ENCODE measurements at places on chromosomes 3 and 15.

- no peak for DNase-seq
Measured at GRCh38 chr3:150030841-150031240, 60.1 kb upstream of the PFN2 start.

DNA sequence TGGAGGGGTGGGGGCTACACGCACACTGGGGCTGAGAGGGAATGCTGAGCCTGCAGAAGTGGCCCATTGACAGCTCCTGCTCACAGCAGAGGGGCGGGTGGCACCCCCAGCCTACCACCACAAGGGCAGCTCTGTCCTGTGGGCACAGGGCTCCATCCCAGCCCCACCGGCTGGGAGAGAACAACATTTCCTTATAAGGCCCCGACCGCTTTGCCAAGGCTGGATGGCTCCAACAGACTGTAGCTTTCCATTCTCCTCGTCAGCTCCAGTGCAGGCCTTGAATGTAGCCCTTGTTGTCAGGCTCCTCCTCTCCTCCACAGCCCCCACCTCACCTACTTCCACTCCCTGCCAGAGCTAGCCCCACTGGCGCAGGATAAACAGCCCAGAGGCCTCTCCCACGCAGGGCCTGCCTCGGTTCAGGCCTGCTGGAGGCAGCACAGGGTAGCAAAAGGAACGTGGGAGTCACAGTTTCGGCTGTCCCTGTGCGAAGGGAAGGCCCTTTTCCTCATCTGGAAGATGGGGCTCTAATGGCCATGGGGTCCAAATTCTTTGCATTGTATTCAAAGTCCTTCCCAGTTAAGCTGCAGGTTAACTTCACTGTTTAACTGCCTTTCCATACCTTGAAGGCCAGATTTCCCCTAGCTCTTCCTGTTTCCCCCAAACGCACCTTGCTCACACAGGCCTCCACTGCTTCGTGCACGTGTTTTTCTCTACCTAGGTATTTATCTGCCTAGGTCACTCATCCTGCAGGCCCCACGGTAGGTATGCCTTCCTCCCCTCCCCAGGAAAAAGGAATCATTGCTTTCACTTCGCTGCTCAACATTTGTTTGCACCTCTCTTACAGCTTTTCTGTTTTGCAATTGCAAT, 101.6 kb upstream of the LPP start:
- no peak for DNase-seq

- no peak for DNase-seq
Measured at GRCh38 chr15:69704229-69704628, 251.6 kb downstream of the RPLP1 start.

- DNase-seq, result no peak
Measured at GRCh38 chr3:24315971-24316370, 178.7 kb downstream of the THRB start.

DNA sequence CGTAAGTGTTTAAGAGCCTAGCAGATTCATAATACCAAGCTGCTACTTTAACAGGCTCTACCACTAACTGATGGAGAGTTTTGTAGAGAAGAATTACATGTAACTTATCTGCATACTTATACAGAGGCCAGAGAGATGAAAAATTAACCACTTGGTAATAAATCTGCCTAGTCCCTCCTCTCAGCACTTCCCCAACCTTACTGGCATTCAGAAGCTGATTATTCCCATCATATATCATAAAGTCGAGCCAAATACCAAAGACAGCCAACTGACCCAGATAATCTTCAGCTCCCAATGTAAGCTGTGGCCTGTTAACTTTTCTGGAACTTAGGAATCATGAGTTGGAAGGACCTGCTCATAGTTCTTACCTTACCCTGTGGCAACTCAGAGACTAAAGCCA, 25.5 kb upstream of the CSPG5 start:
- DNase-seq, result no peak

- no peak for DNase-seq
Measured at GRCh38 chr3:134037168-134037567, 7.4 kb upstream of the SLCO2A1 start.

DNA sequence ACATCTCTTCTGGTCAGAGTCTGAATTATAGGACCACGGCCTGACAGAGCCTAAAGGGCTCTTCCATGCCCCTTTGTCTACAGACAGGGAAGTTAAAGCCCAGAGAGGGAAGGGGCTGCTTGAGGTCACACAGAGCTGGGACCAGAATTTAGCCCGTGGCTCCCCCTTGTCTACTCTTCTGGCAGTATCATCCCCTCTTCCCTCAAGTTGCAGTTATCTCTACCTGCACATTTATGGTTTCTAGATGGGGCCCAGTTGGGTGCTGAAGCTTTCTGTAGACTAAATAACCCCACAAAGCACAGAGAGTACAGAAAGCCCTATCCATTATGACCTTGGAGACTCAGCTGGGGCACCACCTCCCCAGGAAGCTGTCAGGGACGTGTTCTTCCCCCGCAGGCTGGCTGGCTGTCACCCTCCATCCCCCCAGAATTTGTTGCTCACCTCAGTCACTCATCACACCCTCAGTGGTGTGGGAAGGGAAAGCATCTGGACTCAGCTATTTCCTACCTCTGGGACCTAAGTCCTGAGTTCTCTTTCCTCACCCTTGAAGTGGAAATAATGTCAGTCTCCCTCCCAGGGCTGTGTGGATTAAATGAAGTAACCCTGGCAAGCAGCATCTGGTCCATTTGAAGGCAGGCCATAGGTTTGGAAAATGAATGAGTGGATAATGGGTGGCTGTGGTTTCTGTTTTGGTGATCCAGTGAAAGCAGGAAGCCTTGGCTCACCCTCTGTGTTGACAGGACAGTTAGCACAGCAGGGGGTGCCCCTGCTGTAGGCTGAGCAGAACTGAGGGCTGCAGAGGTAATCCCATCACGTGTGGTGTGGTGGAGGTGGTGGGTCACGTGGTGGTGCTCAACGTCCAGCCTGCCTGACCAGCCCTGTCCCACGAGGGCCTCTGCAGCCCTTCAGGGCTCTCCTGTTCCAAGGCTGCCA, 16.3 kb downstream of the ACOX2 start:
- no peak for DNase-seq

- no peak for DNase-seq
Measured at GRCh38 chr3:44932986-44933944, 42.7 kb downstream of the ZDHHC3 start.

GRCh38 chr3:79815478-79815877, 47.7 kb upstream of the ROBO1 start:
- no peak for DNase-seq

DNA sequence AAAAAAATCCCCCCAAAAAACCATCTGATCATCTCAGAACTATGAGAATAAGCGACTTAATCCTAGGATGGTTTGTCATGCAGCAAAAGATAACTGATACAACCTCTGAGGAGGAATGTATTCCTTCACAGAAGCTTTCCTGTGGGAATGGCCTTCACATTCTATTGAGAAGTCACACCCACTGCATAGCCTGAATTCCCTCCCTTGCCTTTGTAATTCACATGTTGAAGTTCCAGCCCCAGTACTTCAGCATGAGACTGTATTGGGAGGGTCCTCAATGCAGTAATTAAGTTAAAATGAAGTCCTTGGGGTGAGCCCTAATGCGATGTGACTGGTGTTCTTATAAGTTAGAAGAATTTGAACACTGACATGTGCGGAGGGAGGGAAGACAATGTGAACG, 395.2 kb downstream of the TUSC7 start:
- no peak for DNase-seq

DNA sequence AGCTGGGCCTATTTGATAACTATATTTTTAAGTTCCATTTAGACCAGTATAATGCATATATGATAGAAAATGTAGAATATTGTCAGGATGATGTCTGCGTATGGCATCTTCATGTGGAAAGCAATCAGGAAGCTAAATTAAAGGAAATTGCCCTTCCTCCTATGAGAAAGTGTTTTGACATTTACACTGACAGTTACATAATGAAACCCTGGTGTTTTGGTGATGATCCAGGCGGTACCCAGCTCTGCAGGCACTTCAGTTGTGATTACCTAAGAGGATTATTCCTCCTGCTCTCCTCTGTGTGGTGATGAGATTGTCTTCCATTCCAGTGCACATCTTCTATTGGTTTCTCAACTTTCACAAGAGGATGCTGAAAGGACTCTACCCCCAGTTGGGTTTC, 126.5 kb upstream of the MITF start:
- DNase-seq, result no peak

- DNase-seq, result no peak
Measured at GRCh38 chr3:103105206-103105605, 670.4 kb downstream of the ZPLD1 start.

- DNase-seq, result no peak
Measured at GRCh38 chr3:73448761-73449301, 175.9 kb downstream of the PDZRN3 start.

DNA sequence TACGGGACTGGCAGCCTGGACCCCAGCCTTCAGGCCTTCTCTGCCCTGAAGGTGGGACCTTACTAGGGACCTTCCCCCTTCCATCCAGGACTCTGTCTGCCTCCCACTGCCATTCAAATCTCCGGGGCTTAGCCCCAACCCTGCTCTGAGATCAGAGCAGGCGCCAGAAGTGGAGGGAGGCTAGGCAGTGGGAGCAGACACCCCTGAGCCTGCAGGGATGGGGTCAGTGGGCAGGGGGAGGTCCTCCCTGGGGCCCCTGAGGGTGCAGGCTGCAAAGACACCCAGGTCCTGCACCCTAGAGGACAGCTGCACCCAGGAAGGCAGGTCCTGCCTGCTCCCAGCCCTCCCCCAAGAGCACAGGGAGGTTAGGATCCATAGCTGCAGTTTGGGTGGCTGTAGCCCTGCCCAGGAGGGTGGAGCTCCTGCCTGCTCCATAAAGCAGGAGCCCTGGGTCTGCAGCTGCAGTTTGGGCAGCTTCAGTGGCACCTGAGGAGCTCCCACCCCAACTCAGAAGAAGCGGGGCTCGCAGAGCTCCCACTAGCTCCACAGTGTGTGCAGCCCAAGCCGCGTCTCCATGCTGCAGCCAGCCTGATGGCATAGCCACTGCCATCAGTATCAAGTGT, 8.1 kb upstream of the POC1A start:
- no peak for DNase-seq

DNA sequence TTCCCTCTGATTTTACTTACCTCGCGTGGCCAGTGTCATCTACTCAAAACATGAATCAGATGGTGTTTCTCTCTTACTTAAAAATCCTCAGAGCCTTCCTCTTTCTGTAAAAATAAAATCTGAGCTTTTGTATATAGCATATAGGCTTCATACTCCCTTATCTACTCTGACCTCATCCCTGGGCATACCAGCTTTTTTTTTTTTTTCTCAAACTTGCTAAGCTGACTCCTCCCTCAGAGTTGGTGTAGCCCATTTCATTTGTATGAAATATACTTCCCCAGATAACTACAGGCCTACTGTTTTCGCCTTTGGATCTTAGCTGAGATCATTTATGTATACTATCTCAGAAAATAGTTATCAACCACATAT, 648.9 kb upstream of the ALCAM start:
- DNase-seq, result no peak

GRCh38 chr3:31289584-31289983, 243.1 kb upstream of the STT3B start:
- no peak for DNase-seq

DNA sequence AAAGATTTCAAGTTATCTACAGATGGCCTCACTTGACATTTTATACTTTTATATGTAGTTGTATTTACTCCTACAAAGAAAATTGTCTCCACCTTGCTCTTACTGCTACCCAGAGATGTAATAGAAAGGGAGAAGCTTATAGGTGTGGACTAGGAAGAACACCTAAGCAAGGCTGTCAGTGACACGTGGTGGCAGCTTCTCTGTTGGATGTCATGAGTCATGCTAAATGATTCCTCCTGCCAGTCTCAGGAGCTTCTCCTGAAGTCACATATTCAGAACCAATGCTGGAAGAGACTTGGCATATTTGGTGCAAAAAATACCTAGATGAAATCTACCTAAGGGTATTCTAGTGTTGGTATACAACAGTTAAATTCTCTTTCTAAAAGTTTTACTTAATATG, 184.7 kb downstream of the LRRC3B start:
- no peak for DNase-seq

DNA sequence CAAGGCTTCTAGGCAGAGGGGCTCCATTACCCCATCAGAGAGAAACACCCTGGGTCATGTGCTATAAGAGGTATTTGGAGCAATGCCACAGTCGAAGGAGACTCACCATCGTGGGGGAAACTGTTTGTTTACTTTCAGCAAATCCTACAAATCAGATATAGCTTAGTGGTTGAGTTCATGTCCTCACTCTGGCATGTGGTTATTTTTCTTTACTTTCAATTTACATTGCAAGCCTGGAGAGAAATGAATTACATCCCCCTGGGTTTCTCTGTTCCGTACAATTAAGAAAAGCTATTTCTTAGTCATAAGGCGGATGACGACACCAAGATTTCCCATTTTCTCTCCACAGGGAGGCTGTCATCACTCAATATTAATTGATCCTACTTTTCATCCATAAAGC, 36.9 kb downstream of the RFTN1 start:
- DNase-seq, result no peak

GRCh38 chr15:56272454-56272853, 28.8 kb upstream of the RFX7 start:
- DNase-seq, result no peak

DNA sequence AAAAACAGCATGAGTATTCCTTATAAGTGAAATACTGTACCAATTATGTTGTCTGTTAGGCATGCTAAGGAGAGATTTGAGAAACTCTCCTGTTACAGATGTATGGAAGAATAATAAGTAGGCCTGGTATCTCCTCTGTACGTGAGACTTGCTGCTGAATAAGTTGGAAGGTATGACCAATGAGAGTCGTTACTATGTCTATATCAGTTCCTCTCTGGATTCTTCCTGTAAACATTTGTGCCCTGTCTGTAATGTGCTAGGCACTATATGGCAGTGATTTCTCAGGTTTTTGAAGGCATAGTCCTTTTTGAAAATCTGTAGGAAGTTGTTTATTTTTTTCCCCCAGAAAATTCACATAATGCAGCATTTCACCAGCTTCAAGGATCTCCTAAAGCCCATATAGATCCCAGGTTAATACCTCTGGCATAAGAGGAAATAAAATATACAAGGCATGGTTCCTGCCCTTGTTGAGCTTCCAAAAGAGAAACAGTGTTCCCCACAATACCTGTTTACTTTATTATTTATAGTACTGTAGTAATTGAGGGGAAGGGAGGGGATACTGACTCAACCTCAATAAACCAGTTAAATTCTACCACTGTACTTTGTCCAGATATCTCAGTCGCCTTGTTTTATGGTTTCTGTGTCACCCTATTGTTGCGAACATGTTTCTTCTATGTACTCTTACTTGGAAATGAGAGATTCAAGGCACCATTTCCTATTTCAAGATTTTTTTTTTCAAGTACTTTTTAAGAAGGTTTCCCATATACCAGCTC, 28.6 kb downstream of the MAP2K5 start:
- no peak for DNase-seq

- DNase-seq, result no peak
Measured at GRCh38 chr15:60326824-60327654, 70.7 kb downstream of the ANXA2 start.

Measured in DMS 273 treated with DMSO at 0.1 percent for 48 hours (cell line).